ENCODE measurements at places on chromosomes 12 and 14.

GRCh38 chr14:76073717-76074116 lies 78.0 kb upstream of the GPATCH2L start:
- DNase-seq = no peak

DNA sequence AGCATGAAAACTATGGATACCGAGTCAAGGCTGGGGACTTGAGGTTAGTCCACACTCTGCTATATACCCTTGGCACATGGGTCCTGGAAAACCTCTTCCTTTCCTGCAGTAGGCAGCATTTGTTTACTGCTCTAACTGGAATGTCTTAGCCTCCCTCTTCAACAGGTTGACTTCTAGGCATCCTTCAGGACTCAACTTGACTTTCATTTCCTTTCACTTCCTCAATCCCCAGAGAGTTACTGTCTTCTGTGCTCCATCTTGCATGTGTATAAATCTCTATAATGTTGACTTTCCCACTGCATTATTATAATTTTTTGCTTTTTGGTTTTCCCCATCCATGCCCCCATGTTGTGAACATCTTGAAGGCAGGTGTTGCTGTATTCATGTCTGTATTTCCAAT lies 107.9 kb downstream of the VRK1 start:
- no peak for DNase-seq

- peak; percentile 8 for DNase-seq
These were observed 299.6 kb downstream of the DPF3 start for GRCh38 chr14:72594099-72594901.

- no peak for DNase-seq
These were observed at the start of gene SERPINA9 for GRCh38 chr14:94476023-94476422. SERPINA9 (minus strand) TSS chr14:94476197; CDS start chr14:94469840, 6,357 bp downstream.

GRCh38 chr14:90871605-90872233 lies 55.5 kb upstream of the TTC7B start:
- DNase-seq = no peak

- no peak for DNase-seq
These were observed 60.3 kb upstream of the TSPAN11 start for GRCh38 chr12:30866256-30866655.

DNA sequence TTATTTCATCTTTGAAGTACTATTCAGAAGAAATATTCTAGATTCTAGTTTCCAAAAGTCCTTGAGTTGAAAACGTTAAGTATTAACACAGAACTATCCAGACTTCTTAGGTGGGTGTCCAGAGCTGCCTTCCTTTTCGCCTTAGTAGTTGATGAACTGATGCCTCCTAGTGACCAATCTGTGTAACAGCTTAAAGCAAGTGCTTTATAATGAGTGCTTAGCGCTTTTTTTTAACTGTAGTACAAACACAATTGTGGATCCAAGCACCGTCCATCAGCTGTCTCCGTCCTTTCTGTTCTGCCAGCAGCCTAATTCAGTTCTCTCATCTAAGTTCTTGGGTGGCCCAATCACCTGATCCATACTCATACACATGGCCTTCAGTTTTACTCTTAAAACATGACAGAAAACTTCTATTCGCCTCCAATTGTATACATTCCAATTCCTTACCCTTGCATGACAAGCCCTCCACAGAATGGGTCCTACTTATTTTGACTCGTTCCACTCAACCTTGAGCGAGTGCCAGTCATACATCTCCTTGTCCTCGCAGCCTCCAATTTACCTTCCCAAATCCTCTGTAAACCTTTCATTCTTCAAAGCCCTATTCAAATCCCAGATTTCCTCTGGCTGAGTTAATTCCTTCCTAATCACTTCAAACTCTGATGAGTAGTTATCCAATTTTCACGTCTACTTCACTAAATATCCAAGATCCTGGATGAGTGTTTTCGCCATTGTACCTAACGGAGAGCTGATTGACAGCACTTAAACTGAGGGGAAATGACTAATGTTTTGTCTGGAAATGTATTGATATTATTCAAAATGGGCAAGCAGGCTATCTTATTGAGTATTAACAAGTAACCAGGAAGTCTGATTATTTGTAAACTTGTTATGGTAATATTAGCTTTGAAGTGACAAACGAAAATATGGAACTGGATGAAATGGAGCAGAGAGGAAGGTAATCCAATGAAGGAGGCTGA lies 5.8 kb upstream of the PHLDA1 start:
- no peak for DNase-seq

GRCh38 chr12:72148709-72149108 lies 123.5 kb upstream of the TRHDE start:
- no peak for DNase-seq

GRCh38 chr12:11891346-11891745 lies 179.4 kb upstream of the BCL2L14 start:
- no peak for DNase-seq

DNA sequence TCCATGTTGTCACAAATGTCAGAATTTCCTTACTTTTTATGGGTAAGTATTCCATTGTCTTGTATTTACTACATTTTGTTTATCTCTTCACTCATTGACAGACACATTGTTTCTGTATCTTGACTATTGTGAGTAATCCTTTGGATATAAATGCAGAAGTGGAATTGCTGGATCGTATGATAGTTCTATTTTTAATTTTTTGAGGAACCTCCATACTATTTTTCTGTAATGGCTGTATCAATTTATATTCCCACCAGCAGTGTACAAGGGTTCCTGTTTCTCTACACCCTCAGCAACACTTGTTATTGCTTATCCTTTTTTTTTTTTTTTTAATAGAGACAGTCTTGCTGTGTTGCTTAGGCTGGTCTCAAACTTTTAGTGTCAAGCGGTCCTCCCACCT lies 3.5 kb upstream of the KICS2 start:
- no peak for DNase-seq

DNA sequence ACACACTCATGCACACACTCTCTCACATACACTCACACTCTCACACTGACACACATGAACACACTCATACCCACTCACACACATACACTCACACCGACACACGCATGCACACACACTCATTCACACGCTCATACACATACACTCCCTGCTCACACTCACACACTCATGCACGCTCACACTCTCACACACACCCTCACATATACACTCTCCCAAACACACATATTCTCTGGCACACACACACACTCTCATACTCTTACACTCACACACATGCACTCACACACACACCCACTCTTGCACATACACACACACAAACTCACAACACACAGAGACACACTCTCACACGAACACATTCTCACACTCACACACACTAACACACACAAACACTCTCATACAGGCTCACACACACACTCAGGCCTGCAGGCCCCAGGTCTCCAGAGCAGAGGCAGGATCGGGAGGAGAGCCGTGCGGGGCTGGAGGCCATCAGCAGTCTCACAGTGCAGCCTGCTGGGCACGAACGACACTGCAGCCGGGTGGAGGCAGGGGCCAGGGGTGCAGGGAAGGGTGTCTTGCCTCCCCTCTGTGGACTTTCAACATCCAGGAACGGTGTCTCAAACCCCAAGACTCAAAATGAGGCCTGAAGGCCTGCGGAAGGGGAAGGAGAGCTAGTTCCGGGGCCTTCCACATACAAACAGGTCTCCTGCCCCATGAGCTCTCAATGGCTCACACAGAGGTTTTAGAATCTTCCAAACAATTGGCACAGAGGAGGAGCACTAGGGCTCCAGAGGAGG lies 148.7 kb downstream of the ANO2 start:
- peak; percentile 2 for DNase-seq

GRCh38 chr14:22400655-22401259 lies 188.3 kb downstream of the DAD1 start:
- no peak for DNase-seq

DNA sequence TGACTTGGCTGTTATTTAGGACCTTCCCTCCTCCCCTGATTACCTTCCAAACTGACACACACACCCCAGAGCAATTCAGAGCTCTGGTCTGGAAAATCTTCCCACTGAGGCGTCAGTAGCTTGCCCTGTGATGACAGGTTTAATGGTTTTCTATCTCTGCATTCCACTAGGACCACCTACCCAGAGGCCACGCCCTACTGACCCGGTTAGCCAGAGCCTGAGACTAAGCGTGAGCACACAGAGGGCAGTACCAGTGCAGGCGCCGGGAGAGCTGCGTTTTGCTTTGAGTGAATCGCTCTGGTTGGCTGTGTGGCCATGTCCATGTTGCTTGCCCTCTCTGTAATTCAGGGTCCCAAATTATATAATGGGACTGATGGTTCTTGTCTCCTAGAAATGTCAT lies 36.2 kb upstream of the ATP2A2 start:
- DNase-seq = no peak

- no peak for DNase-seq
These were observed 144.3 kb downstream of the MED13L start for GRCh38 chr12:116133149-116133548.

DNA sequence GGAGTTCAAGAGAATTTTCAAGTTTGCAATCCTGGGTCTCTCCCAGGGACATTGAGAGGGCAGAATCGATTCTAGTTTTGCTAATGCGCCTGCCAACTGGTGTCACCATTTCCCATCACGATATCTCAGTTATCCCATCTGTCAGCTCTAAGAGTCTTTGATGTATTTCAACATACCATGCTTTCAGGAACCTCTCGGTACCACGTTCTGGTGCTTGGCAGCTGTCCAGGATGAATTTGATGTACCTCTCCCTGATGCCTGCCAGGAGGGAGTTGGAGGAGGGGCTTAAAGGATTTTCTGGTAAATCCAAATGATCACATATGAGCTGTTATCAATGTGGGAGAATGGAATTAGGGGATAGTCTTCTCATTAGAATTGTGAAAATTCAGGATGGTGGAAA lies 332.5 kb downstream of the RGS6 start:
- DNase-seq = no peak

DNA sequence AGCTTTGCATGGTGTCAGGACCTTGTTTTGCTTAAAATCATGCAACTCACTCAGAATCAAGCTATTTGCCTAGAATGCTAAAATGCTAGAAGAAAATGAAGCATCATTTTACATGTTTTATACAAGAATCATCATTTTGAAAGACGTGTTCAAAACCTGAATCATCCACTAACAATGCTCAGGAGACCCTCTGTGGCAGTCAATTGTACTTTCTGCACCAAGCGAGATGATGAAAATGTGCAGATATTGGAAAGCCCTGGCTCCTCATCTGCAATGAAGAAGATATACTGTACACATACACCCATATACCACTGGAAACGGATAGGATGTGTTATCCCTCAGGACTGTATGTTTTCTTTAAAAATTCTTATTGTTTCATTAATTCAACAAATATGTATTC lies 92.7 kb downstream of the DYRK2 start:
- no peak for DNase-seq

- peak; percentile 42 for DNase-seq
These were observed 11.5 kb downstream of the RITA1 start for GRCh38 chr12:113196990-113197389.

DNA sequence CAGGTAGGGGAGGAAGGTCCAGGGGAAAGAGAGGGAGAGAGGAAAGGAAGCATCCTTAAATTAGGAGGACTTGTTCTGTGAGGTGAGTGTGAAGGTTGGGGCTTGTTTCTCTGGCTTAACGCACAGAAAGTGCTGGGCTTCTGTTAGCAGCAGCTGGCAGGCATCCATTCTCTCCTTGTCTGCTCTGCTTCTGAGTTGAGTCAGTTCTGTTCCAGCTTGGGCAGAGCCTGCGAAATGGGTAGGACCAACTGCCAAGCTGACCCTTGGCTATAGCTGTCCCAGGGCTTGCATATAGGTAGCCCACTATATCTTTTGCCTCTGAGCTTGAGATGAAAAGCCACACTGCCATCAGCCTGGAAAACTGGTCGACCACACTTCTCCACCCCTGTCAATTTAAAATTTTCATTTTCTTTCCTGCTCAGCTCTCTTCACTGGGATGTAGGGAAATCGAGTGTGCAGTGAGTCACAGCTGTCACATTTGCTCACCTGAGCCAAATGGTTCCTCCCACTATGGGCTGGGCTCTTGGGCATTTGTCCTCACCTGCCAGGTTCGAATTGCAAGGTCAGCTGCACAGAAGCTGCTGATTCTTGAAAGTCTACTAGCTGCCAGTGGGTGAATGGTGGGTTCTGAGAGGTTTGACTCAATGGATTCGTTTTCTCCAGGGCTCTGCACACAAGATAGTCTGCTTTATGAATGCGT lies 256.4 kb upstream of the PWP1 start:
- no peak for DNase-seq

DNA sequence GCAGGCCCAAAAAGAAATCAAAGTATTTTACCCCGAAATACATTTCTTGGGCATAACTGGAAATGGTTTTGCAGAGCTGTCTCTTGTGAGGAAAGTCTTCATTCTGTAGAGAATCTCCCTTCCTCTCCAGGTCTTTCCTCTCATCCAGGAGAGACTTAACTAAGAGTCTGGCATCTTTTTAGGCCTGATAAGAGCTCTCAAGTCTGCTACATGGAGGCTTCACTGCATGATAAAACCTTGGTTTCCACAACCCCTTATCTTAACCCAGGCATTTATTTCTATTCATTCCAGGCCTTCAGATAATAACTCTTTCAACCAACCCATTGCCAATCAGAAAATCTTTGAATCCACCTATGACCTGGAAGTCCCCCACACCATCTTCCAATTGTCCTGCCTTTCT lies 41.1 kb upstream of the LRRK2 start:
- no peak for DNase-seq

DNA sequence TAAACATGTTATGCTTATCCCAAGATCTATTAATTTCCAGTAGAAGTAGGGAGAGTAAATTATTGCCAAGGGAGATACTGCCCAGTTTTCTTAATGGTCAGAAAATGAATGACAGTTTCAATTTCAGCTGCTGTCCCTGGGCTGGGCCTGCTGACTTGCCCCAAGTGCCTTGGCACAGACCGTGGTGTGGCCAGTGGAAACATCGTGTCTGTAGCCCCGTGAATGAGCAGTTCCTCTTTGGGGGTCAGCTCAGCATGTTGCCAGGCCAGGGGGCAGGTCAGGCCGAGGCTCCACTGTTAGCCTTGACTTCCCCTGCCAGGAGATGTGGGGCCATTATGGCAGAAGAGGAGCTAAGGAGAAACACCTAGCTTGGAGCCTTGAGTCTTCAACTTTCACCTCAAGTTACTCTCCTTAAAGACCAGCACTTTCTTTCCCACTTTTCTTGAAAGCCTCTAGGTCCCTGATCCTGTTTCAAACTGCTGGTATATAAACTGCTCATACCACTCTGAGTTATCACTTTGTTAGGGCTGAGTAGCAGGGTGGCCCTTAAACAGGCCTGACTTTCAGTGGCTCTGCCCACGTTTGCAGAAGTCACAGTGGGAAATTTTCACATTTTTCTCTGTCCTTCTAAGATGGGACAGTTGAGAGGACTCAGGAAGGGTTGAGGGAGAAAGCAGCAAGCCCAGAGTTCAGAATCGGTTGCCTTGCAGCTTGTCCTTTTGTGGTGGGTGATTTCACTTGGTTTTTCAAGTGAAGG lies 73.2 kb downstream of the SUSD6 start:
- DNase-seq = no peak

- peak; percentile 34 for DNase-seq
These were observed 3.0 kb downstream of the SDSL start for GRCh38 chr12:113424915-113425823.

DNA sequence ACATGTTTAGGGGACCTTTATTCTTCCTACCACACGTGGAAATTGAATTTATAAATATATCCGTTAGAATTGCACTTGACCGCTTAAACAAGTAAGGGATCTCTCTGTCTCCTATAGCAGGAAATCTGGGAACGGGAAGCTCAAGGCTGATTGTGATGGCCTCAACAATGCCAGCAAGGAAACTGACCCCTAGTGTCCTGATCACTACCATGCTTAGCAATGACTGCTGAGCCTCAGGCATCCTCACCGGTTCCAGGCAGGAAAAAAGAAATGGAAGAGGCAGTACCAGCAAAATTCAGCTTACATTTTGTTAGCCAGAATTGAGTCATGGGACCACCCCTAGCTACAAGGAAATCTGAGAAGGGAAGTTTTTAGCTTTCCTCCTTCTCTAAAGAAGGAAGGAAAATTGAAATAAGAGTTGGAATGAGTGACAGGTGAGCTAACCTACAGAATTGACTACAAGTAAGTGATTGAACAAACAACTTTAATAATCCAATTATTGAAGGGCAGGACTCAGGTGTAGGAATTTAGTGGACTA lies 43.9 kb upstream of the AMN1 start:
- DNase-seq = no peak

All from stimulated activated CD4-positive, alpha-beta T cell treated with anti-CD3 and anti-CD28 coated beads, Interleukin-12 subunit alpha, Interleukin-12 subunit beta, amount 100 ng/mL, for 48 hours (primary cell).